Psoas muscle (tissue), 8 donors: ENCODE measurements at places on chromosomes 16 and 17. TPM values are rescaled to one million over a fixed set of nuclear protein-coding genes. Genes with fewer than 3 reads are reported as not detected.
A peak's percentile ranks its signal among the peaks of the same experiment; 100 is the strongest.

- H3K36me3 ChIP-seq = no peaks in the 10 kb centered on the region
- peaks cover 2% of the 10 kb centered on the region for H3K27me3 ChIP-seq
- no peak overlapping the region for H3K27ac ChIP-seq
- no peaks in the 10 kb centered on the region for H3K4me1 ChIP-seq
- DNase-seq = no peak
Measured at GRCh38 chr16:12653820-12654392, 149.8 kb downstream of the CPPED1 start.

DNA sequence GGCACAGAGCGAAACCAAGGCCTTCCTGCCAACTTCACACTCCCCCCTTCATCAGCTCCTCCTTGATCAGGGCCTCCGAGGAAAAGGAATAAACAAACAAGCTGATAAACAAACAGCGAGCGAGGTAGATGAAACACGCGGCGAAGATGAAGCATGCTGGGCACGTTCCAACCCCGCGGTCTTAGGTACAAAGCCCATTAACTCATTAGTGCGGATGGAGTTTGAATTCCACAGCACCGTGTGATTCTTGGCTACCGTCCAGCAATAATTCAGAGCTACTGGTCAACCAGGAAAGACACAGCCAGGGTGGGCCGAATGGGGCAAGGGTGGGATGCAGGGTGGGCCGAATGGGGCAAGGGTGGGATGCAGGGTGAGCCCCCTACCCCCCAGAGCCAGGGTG is 67.3 kb downstream of the RBFOX3 start:
- no peak overlapping the region for H3K4me3 ChIP-seq
- H3K27ac ChIP-seq = no peak overlapping the region
- no peaks in the 10 kb centered on the region for H3K36me3 ChIP-seq
- H3K27me3 ChIP-seq = no peaks in the 10 kb centered on the region
- H3K4me1 ChIP-seq = no peaks in the 10 kb centered on the region

GRCh38 chr17:78734793-78735641 is 47.1 kb downstream of the CYTH1 start:
- H3K27ac ChIP-seq = peak overlapping the region; percentile 81
- no peaks in the 10 kb centered on the region for H3K36me3 ChIP-seq
- H3K27me3 ChIP-seq = no peaks in the 10 kb centered on the region

The KCNJ12 gene
- 27.5 TPM for total RNA-seq

DNA sequence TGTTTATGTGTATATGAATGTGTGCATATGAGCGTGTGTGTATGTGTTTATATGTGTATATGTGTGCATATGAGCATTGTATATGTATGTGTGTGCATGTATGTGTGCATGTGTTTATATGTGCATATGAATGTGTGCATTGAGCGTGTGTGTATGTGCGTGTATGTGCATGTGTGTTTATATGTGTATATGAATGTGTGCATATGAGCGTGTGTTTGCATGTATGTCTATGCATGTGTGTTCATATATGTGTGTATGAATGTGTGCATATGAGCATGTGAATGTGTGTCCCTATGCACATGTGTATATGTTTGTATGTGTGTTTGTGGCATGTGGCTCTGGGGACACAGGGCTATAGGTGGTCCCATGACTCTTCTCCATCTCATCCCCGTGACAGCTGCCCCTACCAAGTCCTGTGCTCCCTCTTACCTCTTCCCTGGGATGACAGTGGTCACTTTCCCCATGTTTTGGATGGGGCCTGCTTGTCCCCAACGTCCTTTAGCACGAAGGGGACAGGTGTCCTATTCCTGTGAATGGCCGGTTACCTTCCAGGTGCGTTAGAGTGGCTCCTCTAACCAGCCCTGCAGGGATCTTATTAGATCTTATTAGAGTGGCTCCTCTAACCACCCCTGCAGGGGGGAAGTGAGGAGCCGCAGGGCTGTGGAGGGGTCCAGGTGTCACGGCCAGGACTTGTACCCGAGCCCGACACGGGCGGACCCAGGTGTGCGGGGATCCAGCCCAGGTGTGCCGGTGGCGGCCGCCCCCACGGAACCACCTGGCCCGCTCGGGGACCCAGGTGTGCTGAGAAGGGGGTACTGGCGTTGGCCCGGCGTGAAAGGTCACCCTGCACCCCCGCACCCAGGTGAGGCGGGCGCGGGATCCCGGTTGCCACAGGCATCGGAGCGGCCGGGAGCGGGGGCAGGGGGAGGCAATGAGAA is 105.6 kb downstream of the SEC14L1 start:
- H3K4me1 ChIP-seq = peaks cover 5% of the 10 kb centered on the region
- DNase-seq = no peak
- no peaks in the 10 kb centered on the region for H3K36me3 ChIP-seq
- no peaks in the 10 kb centered on the region for H3K27me3 ChIP-seq
- peak overlapping the region; percentile 79 for H3K4me3 ChIP-seq
